ENCODE measurements at places on chromosomes 11 and 22.

DNA sequence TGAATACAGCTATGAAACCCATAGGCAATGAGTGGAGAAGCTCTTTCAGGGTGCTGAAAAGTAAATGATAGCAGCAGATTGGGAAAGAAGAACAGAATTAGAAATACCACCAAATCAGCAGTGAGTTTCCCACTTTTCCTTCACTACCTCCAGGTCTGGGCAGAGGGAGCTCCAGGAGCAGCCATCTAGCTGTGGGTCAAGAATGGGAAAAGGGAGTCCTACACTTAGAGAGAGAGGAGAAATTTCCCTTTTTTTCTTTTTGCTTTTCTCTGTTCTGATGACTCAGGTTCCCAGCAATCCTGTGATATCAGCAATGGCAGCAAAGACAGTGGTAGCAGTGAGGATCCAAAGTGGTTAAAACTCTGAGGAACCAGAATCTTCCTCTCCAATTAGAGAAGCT is 263.9 kb downstream of the NXPE2 start:
- no peak for DNase-seq

DNA sequence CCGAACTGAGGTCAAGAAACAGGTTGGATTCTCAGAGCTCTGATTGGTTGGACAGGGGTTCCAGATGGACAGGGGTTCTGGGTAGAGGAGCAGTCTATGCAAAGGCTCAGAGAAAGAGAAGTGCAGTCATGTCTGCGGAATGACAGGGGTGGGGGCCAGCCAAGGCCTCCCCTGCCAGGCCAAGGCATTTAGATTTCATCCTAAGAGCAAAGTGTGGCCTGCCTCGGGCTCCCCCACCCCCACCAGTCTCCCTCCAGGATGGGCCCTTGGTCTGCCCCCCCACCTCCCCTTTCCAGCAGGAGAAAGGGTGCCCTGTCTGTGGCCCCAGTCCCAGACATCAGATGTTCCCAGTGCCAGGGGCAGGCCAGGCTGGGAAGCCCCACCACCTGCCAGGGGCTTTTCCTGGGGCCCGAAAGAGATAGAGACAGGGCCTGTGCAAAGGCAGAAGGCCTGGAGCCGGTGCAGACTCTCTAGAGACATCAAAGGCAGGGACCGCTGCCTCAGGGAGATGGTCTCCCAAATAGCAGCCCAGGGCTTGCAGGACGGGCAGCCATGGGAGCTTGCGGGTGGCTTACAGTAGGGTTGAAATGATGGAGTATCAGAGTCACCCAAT is 9.4 kb downstream of the SUSD2 start:
- no peak for DNase-seq

DNA sequence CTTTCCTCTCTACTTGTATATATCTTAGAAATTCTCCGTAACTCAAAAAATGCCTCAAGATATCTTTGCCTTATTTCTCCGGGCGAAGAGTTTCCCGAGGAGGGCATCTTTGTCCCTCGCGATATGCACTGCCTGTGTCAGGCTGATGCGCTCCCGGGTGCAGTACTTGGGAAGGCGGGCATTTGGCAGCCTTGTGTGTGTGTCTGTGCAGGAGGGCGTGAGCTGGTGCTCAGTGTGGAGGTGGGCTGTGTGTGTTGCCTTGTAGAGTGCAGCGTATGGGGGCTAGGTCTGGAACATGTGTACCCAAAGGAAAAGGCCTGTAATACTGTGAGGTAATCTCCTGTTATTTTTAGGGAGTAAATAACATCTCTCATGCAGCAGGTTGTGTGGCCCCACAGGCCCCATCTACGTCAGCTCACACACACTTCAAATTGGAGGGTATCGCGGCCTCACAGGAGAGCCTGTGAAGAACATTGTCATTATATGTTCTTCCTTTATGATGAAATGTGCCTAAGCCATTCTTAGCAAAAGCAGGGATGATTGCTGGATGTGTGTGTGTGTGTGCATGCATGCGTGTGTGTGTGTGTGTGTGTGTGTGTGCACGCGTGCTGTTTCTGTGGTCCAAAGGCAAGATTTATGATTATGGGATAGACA is 77.5 kb downstream of the KCNJ1 start:
- DNase-seq: no peak

- no peak for DNase-seq
Measured at GRCh38 chr11:126423743-126424142, 68.3 kb downstream of the ST3GAL4 start.

DNA sequence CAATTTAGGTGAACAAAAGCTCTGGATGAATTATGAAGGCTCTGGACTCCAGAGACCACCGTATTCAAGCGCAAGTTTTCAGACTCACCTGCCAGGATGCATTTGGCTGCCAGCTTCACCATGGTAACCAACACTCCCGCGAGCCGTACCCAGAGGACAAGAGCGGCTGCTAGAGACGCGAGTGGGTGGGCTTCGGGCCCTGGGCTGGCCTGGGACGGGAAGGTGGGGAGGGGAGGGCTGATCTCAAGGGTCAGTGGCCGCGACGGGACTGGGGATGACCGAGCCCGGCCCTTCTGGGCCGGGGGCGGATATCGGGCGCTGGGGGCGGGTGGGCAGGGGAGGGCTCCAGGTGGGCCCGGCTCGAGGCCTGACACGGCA is 344 bp downstream of the IFT27 start:
- peak; percentile 31 for DNase-seq

DNA sequence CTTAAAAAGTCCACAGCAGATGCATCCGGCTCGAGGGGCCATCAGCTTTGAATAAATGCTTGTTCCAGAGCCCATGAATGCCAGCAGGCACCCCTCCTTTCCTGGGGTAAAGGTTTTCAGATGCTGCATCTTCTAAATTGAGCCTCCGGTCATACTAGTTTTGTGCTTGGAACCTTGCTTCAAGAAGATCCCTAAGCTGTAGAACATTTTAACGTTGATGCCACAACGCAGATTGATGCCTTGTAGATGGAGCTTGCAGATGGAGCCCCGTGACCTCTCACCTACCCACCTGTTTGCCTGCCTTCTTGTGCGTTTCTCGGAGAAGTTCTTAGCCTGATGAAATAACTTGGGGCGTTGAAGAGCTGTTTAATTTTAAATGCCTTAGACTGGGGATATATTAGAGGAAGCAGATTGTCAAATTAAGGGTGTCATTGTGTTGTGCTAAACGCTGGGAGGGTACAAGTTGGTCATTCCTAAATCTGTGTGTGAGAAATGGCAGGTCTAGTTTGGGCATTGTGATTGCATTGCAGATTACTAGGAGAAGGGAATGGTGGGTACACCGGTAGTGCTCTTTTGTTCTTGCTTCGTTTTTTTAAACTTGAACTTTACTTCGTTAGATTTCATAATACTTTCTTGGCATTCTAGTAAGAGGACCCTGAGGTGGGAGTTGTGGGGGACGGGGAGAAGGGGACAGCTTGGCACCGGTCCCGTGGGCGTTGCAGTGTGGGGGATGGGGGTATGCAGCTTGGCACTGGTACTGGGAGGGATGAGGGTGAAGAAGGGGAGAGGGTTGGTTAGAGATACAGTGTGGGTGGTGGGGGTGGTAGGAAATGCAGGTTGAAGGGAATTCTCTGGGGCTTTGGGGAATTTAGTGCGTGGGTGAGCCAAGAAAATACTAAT is 1.9 kb downstream of the NEAT1 start:
- peak; percentile 61 for DNase-seq

- no peak for DNase-seq
Measured at GRCh38 chr11:84865791-84866535, 761.2 kb downstream of the DLG2 start.

GRCh38 chr22:49820984-49821383 is 6.7 kb downstream of the BRD1 start:
- no peak for DNase-seq

Data from CD4-positive, alpha-beta T cell treated with Interleukin-6 at 100 ng/mL for 8 hours (primary cell).